ENCODE measurements at places on chromosomes 6 and 20.

GRCh38 chr20:43194137-43194536 lies 4.4 kb upstream of the PTPRT start:
- DNase-seq = no peak

- peak; percentile 30 for DNase-seq
Measured at GRCh38 chr20:48945840-48946514, 24.5 kb downstream of the ARFGEF2 start.

- DNase-seq = peak; percentile 82
Measured at GRCh38 chr6:68634726-68635411, at the start of gene ADGRB3. Gene ADGRB3 (plus strand): TSS chr6:68635282. CDS start chr6:68638676, 3,394 bp downstream.

- DNase-seq = peak; percentile 2
Measured at GRCh38 chr6:5763407-5763806, 243.3 kb downstream of the NRN1 start.

- no peak for DNase-seq
Measured at GRCh38 chr6:106749609-106750008, 120.2 kb downstream of the QRSL1 start.

- DNase-seq = no peak
Measured at GRCh38 chr20:23867152-23867776, 12.3 kb downstream of the CST5 start.

GRCh38 chr6:90175627-90176538 lies 120.8 kb downstream of the BACH2 start:
- DNase-seq = no peak

GRCh38 chr20:57259121-57259937 lies 7.1 kb downstream of the BMP7 start:
- no peak for DNase-seq

- DNase-seq = peak; percentile 33
Measured at GRCh38 chr6:53282234-53282633, 66.5 kb downstream of the ELOVL5 start.

GRCh38 chr6:157200611-157201010 lies 122.7 kb downstream of the TMEM242 start:
- no peak for DNase-seq

- no peak for DNase-seq
Measured at GRCh38 chr20:47655635-47656034, 129.6 kb downstream of the SULF2 start.

GRCh38 chr6:109263873-109264700 lies 118.2 kb downstream of the CD164 start:
- DNase-seq = no peak

DNA sequence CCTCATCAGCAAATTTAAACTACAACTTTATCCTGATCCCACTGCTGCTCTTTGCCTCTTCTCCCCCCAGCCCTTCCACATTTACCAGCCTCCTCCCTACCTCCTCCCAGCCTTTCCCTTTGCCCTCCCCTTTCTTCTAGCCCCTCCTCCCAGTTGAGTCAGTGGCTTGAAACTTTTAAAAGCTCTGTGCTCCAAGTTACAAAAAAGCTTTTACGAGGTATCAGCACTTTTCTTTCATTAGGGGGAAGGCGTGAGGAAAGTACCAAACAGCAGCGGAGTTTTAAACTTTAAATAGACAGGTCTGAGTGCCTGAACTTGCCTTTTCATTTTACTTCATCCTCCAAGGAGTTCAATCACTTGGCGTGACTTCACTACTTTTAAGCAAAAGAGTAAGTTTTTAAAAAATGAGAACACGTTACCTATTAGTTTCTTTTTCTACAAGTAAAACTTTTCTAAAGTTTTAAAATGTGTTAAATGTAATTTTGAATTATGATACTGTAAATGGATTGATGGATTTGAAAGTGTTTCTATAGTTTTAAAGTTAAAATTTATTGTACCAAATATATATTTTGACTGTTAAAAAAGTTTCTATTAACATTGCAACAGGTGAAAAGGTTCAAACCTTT lies at the start of gene GJA1:
GJA1 (plus strand) TSS at position 203 of the 626 bp plus-strand sequence. CDS start 11,202 bp downstream, outside the sequence.
- DNase-seq = peak; percentile 92

DNA sequence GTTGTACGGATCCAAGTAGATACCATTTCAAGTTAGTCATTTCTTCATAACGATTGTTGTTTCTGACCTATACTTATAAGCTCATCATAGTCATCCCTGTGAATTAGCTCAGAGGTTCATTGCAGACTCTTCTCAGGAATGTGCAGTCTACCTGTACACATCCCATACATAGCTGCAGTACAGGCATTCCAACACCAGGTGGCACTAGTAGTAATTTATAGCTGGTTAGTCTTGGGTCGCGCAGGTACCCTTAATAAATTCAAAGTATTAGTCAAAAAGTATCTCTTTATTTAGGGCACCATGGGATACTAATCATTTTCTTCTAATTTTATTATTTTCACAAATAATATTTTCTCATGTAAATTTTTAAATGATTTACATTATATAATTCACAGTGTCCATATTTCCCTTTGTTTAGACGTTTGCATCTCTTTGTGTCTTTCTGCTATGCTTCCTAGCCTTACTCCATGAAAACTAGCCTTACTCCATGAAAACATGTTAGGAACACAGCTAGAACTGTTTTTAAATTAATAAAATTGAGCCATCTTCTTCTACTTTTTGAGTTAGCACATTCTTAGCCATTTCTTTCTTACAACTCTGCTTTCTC lies 128.6 kb upstream of the FAM83B start:
- DNase-seq = peak; percentile 63

DNA sequence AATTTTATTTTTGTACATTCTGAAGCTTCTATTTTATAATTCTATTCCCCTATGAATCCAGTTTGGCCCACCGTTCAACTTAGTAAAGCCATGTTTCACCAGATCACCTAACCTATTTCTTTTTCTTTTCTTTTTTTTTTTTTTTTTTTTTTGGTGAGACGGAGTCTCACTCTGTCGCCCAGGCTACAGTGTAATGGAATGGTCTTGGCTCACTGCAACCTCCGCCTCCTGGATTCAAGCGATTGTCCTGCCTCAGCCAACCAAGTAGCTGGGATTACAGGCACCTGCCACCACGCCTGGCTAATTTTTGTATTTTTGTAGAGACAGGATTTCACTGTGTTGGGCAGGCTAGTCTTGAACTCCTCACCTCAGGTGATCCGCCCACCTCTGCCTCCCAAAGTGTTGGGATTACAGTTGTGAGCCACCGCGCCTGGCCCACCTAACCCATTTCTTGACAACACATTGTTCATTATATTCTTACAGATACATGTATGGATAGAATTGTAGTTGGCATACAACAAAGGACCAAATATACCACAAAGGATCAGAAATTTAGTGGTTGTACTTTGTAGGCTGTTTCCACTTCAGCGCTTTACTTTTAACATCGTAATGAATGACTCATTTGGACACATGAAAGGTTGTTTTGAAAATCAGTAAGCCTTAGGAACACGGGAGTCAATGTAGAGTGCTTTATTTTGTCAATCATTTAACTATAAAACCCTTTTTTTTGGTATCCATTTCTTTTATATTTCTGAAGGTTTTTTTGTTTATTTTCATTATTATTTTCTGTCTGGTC lies 63.2 kb downstream of the GJA1 start:
- no peak for DNase-seq

DNA sequence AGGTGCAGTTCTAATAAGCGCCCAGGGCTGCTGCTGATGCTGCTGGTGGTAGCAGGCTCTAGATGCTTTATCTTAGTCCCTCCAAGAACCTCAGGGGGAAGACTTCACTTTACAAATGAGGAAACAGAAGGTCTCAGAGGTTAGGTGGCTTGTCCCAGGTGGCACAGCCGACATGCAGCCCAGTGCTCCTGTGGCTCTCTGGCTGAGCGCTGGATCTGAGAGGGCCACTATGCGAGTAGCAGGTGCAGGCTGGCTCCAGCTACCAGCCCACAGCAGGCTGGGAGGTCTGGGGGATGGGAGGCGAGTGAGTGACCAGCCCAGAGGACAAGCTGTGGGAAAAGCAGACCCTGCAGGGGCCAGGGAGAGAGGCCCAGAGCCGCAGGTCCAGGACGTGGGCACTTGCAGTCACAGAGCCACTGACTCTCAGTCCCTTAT lies 90.9 kb downstream of the PRND start:
- no peak for DNase-seq

DNA sequence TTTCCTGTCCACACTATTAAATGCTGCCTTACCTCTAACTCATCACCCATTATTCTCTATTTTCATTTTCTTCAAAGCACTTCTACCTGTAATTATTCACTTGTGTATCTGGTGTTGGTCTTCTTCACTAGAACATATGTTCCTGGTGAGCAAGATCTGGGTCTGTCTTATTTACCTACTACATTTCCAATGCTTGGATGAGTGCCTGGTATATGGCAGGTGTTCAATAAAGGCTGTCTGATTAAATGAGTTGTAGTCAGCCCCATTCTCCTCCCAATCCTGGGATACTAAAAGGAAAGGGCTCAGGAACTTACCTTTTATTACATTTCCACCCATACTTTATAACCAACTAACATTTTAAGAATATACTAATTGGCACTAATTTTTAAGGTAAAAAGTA lies 61.0 kb downstream of the CEP162 start:
- DNase-seq = no peak

GRCh38 chr6:158329531-158329930 lies 17.3 kb downstream of the TULP4 start:
- no peak for DNase-seq

DNA sequence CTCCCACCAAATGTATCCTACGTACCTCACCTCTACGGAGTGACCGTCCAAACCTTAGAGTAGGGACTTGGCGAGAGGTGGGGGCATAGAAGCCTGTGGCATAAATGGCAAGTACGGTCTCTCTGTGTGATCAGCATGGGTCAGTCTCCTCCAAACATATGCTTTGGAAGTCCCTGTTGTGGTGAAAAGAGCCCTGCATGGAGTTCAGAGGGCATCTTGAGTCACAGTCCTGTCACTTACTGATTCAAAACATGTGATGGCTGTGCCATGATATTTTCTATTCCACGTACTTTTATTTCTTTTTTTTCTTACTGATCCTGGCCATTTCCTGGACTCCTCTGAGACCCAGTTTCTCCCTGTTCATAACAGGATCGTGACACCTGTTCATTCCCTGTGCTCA lies 67.5 kb upstream of the CEP85L start:
- no peak for DNase-seq

DNA sequence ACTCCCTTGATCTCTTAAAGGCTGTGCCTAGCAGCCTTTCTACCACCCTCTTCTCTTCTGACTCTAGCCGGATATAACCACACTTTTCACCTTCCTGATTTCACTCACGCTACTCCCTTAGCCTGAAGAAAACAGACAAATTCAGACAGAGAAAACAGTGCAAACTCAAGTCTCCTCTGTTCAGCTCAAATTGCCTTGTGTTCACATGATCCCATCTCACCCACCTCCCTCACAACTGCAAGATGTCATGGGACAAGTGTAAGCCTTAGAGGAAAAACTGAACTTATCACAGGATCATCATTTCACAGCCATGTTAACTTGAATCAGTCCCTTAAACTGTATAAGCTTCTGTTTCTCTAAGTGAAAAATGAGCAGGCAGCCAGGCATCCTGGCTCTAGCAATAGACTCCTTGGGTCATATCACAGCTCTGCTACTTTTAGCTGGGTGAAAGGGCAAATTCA lies 66.5 kb upstream of the TENT5A start:
- DNase-seq = peak; percentile 19

DNA sequence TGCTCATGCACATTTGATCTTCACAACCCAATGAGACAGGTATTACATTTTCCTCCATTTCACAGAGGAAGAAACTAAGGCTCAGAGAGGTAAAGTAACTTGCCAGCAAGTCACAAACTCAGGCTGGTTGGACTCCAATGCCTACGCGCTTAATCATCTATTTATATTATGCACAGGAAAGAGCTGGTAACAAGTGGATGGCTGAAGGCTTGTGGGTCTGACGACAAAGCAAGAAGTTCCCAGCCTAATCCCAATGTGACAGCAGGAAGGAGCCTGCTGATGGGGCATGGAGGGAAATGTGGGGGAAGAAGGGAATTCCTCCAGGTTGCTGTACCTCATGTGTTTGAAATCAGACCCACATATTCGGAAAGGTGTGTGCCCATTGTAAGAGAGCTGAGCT lies 3.9 kb downstream of the CDH22 start:
- no peak for DNase-seq

All from adipocyte (in vitro differentiated cells).